Right ventricle myocardium superior (tissue), 1 donor: ENCODE measurements at places on chromosomes 4 and X.
A peak's percentile ranks its signal among the peaks of the same experiment; 100 is the strongest.

- no peak for DNase-seq
These were observed 128.2 kb upstream of the RASGEF1B start for GRCh38 chr4:81599742-81600380.

DNA sequence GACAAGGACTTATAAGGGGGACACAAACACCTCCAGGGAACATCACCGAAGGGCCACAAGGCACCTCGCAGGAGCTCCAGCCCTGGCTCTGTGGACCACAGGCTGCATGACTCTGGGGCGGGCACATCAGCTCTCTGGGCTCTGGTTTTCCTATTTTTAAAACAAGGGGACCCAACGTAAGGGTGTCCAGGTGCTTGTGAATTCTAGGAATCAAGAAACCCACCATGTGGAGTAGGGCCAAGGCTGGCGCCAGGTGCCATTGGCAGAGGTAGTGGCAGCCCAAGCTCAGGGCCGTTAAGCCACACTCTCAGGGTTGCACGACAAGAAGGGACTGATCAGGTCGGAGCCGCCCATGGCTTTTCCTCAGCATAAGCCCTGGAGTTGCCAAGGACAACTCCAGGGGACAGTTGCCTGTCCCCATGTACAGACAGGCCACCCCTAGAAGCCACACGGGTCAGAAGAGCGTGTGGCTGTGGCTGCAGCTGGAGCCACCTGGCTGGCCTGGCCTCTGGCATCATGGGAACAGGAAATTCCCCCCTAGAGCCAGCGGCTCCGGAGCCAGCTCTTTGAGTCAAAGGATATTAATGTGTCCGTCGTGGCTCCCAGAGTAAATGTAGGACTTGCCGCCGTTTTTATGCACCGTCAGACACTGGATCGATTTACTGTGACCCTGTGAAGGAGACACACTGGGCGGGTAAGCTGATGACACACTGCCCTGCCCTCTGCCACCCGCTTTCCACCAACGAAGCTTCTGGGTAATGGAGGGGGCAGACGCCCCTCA is 32.5 kb downstream of the WDR1 start:
- peak; percentile 46 for DNase-seq

GRCh38 chrX:127943571-127943970 is 108.6 kb downstream of the ACTRT1 start:
- DNase-seq = no peak

GRCh38 chr4:185399466-185399865 is 2.8 kb downstream of the ANKRD37 start:
- DNase-seq = no peak

GRCh38 chrX:30060718-30061117 is 154.6 kb upstream of the MAGEB2 start:
- no peak for DNase-seq

GRCh38 chrX:41720125-41720779 is 3.7 kb upstream of the GPR82 start:
- no peak for DNase-seq

- no peak for DNase-seq
These were observed 831.3 kb downstream of the NLGN4X start for GRCh38 chrX:5397409-5397808.

DNA sequence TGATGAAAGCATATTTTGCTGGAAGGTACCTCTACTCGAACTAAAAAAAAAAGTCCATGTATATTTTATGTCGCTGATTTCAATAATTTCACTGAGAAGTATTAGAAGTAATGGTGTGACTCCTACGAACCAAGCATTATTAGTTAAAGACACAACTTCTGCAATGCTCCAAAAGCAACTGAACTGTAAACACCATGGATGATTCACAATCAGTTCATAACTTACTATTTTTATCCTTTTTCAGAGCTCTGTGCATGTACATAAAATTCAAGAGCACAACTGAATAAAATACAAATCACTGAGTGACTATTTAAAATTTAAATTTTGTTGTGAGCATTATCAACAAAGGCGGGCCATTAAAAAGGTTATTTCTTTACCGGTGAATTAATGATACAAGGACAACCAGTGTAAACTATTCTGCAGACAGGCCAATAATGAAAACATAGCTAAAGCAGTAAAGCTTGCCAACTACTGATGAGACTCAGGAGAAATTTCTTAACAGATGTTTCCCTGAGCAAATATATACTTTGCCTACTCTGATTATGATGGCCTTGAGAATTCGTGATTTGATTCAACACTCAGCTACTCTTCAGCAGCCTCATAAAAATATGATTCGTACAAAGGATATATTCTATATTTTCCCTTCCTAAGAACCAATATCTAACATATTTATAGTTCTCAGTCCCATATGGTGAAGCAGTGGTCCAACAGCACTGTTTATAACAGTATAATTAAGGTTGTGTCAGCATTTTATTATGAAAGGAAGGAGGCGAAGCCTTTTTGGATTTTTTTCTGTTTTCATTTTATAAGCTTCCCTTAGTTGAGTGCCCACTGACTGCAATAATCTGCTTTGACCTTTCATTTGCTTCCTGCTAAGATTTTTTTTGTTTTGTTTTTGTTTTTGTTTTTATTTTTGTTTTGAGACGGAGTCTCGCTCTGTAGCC is 62.8 kb upstream of the NEIL3 start:
- no peak for DNase-seq

- peak; percentile 45 for DNase-seq
These were observed 2.5 kb upstream of the RS1 start for GRCh38 chrX:18674417-18674787.

DNA sequence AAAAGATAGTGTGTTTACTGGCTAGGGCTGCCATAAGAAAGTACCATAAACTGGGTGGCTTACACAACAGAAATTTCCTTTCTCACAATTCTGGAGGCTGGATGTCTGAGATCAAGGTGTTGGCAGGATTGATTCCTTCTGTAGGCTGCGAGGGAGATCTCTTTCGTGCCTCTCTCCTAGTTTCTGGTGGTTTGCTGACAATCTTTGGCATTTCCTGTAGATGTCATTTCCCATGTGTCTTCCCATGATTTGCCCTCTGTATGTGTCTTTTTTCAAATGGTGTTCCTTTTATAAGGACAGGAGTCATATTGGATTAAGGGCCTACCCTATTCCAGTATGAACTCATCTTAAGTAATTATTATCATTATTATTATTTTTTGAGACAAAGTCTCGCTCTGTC is 27.9 kb upstream of the LCORL start:
- no peak for DNase-seq

GRCh38 chr4:142292231-142292630 is 553.9 kb downstream of the INPP4B start:
- no peak for DNase-seq

DNA sequence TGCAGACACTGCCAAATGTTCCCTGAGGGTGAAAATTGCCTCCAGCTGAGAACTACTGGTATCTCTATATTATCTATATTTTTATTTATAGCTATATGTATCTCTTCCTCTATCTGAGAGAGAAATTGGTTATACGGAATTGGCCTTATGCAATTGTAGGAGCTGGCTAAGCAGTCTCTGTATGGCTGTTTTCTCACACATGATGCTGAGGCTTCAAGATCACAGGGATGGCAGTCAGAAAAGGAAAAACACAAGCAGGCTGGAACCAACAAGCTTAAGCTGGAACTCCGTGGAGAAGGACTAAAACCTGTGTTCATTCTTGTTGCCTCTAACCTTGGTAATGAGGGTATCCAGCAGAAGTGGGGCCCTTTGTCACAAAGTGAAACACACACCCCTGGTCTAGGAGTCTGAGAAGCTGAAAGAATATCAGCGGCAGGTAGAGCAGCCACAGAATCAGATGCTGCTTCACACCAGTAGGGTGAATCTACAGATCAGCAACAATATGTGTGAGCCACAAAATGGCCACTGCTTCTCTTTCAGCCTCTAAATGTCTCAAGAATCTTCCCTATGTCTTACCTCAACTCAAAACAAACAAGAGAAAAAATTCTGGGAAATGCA is 166.5 kb upstream of the PPP1R2C start:
- no peak for DNase-seq

- no peak for DNase-seq
These were observed 12.5 kb downstream of the SEC24D start for GRCh38 chr4:118823471-118823870.
